ENCODE measurements at places on chromosomes 2 and 18.

DNA sequence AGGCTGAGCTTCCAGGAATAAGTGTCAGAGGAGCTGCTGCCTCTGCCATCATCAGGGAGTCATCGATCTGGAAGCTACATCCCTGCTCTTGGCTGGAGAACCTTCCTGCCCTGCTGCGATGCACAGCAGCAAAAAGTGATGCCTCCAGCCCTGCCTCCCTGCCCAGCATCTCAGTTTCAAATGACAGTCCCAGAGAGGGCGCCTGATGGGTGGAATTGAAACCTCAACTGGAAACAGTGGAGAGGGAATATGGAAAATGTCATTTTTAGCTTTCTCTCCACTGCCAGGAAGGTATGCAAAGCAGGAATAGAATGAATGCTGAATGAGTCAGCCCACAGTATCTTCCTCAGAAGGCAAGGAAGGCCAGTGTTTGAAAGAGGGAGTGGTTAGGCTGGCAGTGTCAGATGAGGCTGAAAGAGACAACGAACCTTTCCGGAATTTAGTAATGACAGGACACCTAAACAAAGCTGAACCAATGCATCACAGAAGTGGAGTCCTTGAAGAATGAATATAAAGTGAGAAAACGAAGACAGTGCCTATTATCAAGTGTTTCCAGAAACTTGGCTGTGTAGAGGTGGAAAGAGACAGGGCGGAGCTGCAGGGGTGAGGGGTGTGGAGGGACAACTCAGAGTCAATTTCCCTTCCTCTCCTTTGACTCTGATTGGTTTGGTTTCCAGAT is 153.9 kb upstream of the NDUFV2 start:
- no peak for DNase-seq

GRCh38 chr18:24841536-24841935 is 381.1 kb downstream of the HRH4 start:
- no peak for DNase-seq

DNA sequence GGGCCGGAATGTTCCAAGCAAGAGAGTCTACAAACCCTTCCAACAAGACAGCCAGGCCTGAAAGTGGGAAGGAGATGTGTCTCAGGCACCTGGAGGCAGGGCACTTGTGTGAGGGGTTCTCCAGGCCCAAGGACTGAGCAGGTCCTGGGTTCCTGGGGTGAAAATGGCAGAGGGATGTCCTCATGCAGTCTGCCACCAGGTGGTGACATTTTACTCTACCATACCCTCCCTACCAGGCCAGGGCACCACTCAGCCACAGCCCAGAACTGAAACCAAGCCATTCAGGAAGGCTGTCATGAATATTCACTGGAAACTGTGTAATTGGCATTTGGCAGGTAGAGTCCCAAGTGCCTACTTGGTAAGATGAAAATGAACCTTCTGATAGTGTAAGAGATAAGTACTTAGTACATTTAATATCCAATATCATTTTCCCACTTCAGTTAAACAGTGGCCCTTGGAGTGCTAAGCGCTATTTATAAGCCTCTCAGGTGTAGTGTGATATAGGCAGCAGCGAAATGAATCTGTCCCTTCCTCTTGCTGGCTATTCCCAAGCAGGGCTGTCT is 185.1 kb downstream of the MYO5B start:
- DNase-seq: peak; percentile 40

- no peak for DNase-seq
Observed at GRCh38 chr18:52499644-52500043, 159.6 kb downstream of the DCC start.

- DNase-seq: no peak
Observed at GRCh38 chr18:61860302-61860701, 32.5 kb downstream of the RNF152 start.

GRCh38 chr2:56209701-56210100 is 25.9 kb downstream of the CCDC85A start:
- no peak for DNase-seq

- no peak for DNase-seq
Observed at GRCh38 chr2:239159476-239159911, 241.3 kb downstream of the HDAC4 start.

DNA sequence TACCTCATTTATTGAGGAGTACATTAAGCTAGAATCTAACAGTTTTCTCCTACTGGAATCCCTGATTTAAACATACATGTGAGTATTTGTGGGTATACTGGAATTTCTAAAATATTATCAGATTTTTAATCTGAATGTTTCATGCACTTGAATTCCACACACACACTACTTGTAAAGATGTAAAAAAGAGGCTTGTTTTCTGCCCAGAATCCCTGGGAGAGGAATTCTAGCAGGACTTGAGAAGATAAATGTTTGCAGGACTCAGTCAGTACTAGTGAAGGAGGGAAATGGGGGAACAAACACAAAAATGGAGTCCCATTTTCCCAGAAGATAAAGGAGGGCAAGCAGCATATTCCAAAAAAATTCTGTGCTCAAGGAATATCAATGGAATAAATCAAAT is 17.0 kb downstream of the COL5A2 start:
- no peak for DNase-seq

DNA sequence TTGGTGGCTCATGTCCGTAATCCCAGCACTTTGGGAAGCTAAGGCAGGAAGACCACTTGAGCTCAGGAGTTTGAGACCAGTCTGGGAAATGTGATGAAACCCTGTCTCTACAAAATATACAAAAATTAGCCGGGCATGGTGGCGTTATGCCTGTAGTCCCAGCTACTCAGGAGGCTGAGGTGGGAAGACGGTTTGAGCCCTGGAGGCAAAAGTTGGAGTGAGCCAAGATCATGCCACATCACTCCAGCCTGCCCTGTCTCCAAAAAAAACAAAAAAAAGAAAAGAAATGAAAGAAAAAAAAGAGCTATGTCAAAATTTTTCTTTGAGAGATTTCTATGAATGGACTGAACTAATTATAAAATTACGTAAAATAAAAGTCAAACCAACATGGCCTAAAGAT is 34.7 kb downstream of the ROCK2 start:
- no peak for DNase-seq

DNA sequence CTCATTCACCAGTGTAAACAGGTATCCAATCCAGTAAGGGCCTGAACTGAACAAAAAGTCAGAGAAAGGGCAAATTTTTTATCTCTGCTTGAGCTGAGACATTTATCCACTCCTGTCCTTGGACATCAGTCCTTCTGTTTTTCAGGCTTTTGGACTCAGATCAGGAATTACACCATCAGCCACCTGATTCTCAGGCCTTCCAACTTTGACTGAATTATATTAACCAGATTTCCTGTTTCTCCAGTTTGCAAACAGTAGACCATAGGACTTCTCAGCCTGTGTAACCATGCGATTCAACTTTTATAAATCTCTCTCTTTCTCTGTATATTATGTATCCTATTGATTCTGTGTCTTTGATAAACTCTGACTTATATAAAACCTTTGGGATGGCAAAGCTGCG is 289.3 kb upstream of the CDH2 start:
- DNase-seq: no peak

GRCh38 chr2:209209943-209210342 is 213.9 kb upstream of the MAP2 start:
- DNase-seq: no peak

- DNase-seq: no peak
Observed at GRCh38 chr18:57023275-57023882, 123.5 kb upstream of the BOD1L2 start.

DNA sequence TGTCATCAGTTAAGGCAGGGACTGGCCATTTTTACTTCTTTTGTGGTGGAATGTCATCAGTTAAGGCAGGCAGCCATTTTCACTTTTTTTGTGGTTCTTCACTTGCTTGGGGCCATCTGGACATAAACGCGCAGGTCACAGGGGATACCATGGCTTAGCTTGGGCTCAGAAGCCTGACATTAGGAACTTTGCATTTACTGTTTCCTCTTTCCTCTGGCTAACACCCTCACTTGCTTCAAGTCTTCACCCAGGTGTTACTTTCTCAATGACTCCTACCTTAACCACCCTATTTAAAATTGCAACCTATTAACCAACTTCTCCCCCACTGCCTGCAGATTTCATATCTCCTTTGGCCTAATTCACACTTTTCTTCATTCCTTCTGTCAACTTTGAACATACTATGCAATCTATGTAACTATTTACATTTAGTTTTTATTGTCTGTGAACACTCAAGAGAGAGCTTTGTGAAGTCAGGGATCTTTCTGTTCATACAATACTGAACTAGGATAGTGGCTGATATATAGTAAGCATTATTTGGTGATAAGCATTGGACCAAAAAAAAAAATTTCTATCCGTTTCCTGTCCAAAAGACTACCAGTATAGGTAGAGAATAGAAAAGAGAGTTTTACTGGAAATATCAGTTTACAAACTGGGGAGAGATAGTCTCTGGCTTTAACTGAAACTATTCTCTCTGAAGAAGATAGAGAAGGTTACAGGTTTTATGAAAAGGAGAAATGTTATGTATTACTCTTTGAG is 600.1 kb upstream of the ZNF804A start:
- DNase-seq: no peak

DNA sequence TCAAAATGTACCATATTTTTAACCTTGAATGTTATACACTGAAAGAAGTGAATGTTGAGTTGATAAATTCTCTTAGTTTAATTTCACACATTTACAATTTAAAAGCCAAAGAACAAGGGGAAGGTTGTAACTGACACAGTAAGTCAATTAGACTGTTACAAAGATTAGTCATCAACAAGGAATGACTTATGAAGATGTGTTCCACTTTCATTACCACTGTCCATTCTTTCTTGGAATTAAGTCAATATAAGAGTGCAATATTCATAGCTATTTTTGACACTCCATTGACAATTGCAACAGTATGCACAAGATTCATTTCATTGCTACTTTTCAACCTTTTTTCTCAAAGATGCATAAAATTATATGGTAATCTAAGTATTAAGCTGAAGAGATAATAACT is 291.3 kb downstream of the RIT2 start:
- no peak for DNase-seq

DNA sequence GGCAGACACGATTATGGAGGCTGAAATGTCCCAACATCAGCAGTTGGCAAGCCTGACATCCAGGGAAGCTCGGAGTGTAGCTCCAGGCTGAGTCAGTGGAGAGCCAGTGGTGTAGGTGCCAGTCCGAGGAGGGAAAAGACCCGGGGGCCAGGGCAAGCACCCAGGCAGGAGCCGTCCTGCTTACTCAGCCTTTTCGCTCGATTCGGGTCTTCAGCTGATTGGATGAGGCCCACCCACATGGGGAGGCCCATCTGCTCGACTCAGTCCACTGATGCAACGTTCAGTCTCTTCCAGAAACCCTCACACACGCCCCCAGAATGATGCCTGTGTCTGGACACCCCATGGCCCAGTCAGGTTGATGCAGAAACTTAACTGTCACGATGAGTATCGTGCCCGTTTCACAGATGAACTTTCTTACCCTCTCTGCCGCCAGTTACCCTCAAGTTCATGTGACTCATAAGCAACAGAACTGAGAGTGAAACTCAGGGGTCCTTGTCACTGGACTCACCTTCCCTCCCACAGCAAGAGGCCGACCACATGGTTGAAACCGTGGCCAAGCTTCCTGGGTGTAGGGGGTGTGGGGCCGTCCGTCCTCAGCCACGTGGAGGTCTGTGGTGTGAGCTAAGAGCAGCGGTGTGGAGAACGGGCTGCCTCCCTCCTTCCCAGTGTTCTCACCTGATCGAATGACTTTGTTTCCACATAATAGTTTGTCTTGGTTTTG is 197.4 kb upstream of the HDAC4 start:
- DNase-seq: no peak

DNA sequence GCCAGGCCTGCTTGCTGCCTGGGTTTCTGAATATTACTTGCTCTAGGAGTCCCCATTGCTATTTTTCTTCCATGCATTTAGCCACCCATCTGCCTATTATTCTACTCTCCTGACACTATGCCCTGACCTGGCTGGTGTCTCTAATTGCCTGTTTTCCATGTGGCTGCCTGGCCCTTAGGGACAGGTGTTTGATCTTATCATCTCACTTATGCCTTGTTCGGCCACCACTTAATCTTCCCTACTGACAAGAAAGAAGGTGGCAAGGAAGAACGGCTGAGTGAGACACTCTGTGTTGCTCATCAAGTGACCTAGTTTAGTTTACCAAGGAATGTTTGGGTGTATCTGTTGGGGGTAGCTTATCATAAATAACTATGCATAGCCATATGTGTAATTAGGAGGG is 50.4 kb upstream of the RAPH1 start:
- no peak for DNase-seq

DNA sequence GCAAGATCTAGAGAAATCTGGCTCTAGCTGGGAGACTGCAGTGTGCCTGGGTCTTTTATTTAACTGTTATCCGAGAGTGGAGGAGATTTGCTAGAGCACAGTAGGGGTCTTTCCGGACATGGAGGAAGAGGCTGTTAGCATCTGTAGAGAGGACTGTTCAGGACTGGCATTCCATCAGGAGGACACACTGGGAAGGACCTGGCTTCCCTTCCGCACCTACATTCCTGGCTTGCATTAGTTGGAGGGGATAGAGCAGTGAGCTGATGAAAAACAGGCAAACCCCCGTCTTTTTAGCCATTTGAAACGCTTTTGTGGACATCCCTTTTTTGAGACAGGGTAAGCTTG is 874 bp upstream of the PIEZO2 start:
- DNase-seq: no peak

DNA sequence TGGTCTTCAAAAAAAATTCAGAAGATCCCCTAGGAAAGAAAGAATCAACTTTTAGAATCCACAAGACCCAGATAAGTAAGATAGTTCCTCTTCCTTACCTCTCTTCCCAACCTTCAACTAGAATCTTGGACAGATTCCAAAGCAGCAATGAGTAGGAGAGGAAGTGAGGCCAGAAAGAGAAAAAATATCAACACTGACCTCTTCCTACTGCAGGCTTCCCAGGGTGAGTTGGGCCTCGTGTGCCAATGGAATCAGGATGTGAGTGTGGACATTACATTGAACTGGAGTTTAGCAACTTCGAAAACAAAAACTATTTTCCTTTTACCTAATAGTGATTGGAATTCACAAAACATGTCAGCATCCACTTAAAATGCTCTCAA is 102.5 kb upstream of the PIEZO2 start:
- DNase-seq: no peak

GRCh38 chr18:22322243-22322691 is 95.4 kb downstream of the CTAGE1 start:
- no peak for DNase-seq

DNA sequence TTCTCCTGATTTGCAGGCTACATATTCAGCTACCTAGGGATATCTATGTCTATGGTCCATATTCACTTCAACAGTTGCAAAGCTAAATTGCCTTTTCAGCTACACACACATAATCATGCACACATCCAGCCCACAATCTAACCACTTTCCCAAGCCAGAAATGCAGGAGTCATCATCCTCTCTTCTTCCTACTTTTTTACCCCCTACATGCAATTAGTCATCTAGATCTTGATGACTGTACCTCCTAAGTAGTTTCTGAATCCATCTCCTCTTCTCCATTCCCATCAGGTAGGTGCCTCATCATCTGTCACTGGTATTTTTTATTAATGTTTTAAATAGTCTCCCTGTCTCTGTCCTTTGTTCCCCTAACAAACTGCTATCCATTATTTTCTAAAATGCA is 23.7 kb upstream of the SPRED2 start:
- no peak for DNase-seq

Data from HEK293T (cell line).